ENCODE measurements at places on chromosomes 16 and 17.

GRCh38 chr17:6269478-6269877 is 165.4 kb downstream of the AIPL1 start:
- no peak for DNase-seq

GRCh38 chr17:37147301-37147812 is 198.6 kb downstream of the AATF start:
- DNase-seq = no peak

GRCh38 chr16:49540836-49541235 is 167.2 kb downstream of the C16orf78 start:
- DNase-seq = no peak

- DNase-seq = no peak
These were observed 3.3 kb upstream of the KRT35 start for GRCh38 chr17:41483991-41484826.

DNA sequence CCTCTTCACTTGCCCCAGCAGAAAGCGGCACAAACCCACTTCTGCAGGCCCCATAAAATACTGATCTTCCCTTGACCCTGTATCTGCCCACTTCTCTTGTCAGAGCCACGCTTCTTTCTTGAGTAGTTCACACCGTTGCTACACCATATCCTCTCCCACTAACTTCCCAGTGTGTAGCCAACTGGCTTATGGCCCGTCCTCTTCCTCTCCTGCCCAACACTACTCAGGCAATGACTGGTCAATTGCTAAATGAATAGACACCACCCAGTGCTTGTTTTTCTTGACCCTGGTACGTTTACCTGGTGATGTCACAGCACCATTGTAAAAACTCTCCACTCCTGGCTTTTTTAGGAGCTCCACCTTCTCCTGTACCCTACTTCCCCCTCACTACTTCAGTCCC is 86.9 kb downstream of the NDEL1 start:
- no peak for DNase-seq

DNA sequence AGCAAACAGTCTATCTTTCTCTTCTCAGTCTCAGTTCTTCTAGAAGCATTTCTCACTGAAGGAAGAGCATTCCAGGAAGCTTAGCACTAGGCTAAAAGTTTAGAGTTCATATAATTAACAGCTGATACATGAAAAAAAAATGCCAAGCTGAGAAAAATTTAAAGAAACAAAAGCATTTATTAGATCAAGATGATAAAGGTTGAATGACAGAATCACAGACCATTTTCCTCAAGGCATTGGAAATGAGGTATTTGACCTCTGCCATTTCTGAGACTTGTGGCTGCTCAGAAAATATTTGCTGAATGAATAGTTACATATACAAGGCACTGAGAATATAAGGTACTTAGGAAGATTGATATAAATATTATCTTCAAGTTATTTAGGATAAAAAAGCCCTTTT is 901.6 kb upstream of the GOT2 start:
- DNase-seq = no peak

DNA sequence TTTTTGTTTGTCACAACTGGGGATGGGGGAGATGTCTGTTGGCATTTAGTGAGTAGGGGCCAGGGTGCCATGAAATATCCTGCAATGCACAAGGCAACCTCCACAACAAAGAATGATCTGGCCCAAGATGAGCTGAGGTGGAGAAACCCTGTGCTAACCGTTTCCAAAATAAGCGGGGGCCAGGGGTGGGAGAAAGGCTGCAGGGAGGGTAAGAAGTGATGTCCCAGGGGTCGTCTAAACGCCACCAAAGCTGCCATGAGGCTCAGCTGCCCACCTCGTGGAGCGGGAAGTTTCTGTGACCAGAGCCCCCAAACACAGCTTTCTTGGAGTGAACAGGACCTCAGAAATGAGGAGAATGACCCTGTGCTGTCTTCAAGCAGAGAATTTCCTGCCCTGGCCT is 76.5 kb upstream of the CDH5 start:
- DNase-seq = no peak

DNA sequence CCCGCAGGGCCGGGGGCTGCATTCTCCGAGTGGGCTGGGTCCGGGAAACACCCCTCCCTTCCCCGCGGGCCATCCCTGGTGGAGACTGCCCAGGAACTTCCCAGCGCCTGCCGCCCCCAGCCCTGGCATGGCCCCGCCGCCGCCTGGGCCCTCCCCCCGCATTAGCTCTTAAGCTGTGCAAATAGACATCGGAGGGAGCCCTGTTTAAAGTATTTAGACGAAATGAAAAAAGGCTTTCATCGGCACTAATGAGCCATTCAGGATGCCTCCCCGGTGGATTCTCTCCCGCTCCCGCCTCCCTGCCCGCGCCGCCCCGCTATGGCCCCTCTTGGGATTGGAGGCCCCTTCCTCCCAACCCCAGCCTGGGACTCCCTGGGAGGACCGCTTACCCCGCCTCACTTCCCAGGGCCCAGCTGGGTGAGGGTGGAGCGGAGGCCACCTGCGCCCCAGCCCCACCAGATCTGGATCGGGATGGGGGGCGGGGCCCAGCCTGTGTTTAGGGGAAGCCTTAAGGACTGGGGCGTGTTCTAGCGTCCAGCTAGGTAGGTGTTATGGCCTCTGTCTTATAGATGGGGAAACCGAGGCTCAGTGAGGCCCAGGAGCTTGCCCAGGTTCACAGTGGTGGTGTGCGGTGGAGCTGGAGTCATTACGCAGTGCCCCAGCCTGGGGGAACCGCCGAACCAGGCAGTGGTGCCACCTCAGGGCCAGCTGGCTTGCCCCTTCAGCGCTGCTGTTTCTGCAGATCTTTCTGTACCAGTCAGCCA is 19.7 kb downstream of the SEZ6 start:
- DNase-seq = peak; percentile 61

DNA sequence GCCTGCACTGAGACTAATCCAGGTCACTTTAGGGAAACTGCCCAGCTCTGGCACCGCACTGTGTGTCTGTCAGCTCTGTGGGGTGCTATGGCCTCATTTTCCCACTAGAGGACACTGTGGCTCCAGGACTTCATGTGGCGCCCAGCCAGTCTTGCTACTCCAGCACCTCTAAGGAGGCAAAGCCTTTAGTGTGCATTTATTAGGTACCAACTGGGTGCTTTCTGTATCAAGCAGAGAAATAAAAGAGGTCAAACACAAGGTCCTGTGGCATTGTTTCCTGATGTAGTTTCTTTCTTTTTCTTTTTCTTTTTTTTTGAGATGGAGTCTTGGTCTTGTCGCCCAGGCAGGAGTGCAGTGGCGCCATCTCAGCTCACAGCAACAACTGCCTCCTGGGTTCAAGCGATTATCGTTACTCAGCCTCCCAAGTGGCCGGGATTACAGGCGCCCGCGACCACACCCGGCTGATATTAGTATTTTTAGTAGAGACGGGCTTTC is 12.5 kb upstream of the RHBDL3 start:
- no peak for DNase-seq

All from NT2/D1 (cell line).